ENCODE measurements at places on chromosomes 16 and 17.

DNA sequence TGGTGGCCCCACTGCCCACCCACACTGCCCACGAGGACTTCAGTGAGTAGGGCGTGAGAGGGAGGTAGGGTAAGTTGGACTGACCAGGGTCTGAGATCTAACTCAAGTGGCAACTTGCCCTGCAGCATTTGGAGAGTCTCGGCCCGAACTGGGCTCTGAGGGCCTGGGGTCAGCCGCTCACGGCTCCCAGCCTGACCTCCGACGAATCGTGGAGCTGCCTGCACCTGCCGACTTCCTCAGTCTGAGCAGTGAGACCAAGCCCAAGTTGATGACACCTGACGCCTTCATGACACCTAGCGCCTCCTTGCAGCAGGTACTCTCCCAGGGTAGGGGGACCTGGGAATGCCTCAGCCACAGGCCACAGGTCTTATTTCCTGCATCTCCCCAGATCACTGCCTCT is 5.2 kb upstream of the NRN1L start:
- DNase-seq, result no peak

DNA sequence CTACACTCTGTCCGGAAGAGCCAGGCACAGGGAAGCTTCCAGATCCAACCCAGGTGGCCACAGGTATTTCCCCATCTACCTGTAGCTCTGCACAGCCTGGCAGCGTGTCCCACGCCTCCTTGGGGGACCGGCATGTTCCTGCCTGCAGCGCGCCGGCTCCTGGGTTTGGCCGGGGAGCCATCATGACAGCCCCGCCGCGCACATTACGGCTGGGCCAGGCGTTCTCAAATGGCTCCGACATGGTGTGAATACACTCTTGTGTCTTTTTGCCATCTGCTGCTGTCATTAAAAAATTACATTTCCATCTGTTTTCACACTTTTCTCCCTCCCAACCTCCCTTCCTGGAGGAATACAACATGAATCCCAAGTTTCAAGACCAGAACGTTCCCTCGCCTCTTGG is 8.0 kb upstream of the GINS2 start:
- DNase-seq, result no peak

DNA sequence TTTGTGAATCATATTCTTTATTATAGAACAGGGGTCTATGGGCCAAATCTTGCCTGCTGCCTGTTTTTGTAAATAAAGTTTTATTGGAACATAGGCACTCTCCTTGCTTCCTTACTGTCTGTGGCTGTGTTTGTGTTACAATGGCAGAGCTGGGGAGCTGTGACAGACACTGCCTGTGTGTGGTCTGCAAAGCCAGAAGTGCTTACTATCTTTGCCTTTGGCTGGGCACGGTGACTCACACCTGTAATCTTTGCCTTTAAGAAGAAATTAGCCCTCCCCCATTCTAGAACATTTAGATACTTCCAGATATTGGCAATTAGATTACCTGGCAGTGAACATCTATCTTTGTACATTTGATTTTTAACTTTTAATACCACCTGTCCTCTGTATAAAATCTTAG is 308.3 kb downstream of the FOXL1 start:
- no peak for DNase-seq

- DNase-seq, result no peak
These were observed 139.6 kb downstream of the HS3ST3A1 start for GRCh38 chr17:13462146-13462545.

DNA sequence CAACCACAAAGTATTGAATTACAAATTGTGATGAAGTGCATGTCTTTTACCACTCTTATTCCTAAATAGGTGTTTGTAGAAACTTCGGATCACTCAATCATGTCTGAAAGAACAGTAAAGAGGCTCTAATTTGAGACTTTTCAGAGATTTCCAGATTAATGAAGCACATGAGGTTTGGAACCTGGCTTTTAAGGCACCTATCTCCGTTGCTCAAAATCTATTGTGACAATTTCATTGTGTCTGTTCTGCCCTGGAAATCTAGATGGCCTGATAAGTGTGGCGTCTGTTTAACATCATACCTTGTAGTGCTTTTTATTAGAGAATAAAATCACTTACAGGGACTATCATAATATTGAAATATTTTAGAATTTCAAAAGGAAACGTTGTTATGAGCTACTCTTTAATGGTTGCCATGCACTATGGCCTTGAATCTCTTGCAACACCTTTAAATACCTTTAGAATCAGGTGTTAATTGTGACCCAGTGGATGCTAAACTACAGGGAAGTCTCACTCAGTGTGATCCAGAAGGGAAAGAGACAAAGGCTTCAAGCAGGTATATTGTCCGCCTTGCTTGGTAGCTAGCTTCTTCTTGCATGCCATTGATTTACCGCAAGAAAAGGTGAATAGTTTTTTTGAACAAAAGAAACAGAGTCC is 210.3 kb downstream of the CNTNAP4 start:
- no peak for DNase-seq

DNA sequence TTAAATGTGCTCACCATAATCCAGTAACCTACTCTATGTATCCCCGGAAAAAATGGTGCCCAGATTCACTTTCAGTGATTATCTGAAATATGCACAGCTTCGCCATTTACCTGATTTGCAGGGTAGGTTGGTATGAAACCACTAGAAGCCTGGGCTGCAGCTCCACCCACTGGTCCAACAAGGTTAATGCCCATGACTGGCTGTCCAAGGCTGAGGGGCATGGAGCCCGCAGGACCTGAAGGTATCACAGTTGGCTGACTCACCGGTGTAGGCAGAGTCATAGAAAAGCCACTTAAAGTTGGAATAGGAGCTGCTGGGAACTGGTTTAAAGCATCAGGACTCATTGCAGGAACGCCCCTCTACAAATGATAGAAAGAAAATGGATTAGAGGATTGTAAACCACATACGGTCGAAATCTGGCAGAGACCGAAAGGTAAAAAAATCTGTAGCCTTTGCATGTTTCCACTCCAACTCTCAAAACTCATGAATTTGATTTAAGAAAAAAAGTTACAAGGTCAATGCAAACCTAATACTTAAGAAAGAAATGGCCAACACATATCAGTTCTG is 38.6 kb downstream of the SYNRG start:
- peak; percentile 10 for DNase-seq

GRCh38 chr17:39969375-39969774 is 6.6 kb downstream of the GSDMA start:
- DNase-seq, result no peak

DNA sequence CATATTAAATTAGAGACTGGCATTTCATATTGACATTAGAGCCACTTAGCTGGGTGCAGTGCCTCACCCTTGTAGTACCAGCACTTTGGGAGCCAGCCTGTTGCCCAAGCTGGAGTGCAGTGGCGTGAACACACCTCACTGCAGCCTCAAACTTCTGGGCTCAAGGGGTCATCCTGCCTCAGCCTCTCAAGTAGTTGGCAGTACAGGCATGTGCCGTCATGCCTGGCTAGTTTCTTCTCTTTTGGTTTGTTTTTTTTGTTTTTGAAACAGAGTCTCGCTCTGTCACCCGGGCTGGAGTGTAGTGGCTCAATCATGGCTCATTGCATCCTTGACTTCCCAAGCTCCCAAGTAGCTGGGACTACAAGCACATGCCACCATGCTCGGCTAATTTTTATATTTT is 8.7 kb downstream of the PPM1E start:
- DNase-seq, result no peak

GRCh38 chr16:74608944-74609343 is 2.0 kb upstream of the GLG1 start:
- DNase-seq, result no peak

DNA sequence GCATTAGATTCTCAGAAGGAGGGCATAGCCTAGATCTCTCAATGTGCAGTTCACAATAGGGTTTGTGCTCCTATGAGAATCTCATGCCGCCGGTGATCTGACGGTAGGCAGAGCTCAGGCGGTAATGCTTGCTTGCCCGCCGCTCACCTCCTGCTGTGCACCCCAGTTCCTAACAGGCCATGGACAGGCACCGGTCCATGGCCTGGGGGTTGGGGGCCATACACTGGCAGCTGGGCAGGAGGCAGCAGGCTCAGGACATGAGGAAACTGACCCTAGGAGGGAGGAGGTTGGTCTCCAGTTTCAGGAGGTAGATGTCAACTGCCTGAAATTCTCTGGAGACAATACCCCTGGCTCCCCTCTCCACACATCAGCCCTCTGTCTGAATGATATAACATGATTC is 245.0 kb upstream of the CACNG5 start:
- no peak for DNase-seq

DNA sequence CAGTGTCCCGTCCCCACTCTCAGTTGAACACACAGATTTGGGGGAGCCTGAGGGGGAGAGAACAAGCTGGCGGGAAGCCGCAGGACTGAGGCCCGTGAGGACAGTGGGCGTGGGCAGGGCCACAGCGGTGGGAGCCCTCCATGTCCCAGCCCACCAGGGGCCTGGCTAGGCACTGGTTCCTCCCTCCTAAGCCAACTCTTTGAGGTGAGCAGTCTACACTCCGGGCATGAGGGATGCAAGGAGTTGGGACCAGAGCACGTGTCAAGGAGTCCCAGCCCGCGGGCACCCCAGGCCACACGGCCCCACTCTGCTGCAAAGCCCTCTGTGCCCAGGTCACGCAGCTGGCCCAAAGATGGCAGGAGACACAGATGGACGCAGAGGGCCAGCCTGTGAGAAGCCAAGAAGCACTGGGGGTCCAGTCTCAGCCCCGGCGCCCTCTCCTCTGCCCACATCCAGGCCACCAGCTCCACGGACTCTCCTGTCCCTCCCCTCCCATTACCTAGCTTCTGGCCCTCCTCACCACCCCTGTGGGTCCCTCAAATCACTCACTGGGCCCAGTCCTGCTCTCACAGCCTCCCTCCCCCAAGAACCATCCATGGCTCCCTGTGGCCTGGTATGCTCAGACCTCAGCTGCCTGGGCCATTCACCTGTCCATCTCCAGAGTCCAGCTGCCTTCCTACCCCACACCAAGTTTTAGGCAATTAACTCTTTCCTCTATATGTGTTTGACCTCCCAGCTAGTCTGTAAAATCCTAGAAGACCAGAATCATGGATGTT is 206.5 kb downstream of the RBFOX3 start:
- no peak for DNase-seq

DNA sequence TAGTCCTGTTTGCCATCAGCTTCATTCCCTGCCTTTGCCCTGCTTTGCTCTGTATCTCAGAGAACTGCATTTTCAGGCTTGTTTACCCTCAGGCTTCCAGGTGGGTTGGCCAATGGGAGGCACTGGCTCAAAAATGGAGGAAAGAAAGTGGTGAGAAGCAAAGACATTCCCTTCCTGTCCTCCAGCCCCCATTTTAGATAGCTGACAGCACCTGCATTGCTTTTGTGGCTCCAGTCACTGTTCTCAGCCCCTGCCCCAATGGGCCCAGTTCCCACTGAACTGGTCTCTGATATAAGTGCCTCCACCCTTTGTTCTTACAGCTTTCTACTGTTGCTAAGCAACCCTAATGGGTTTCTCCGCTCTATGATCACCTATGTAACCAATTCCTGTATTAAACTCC is 19.4 kb upstream of the SDK2 start:
- DNase-seq, result peak; percentile 18

GRCh38 chr16:17026600-17027242 is 444.0 kb downstream of the XYLT1 start:
- DNase-seq, result no peak

DNA sequence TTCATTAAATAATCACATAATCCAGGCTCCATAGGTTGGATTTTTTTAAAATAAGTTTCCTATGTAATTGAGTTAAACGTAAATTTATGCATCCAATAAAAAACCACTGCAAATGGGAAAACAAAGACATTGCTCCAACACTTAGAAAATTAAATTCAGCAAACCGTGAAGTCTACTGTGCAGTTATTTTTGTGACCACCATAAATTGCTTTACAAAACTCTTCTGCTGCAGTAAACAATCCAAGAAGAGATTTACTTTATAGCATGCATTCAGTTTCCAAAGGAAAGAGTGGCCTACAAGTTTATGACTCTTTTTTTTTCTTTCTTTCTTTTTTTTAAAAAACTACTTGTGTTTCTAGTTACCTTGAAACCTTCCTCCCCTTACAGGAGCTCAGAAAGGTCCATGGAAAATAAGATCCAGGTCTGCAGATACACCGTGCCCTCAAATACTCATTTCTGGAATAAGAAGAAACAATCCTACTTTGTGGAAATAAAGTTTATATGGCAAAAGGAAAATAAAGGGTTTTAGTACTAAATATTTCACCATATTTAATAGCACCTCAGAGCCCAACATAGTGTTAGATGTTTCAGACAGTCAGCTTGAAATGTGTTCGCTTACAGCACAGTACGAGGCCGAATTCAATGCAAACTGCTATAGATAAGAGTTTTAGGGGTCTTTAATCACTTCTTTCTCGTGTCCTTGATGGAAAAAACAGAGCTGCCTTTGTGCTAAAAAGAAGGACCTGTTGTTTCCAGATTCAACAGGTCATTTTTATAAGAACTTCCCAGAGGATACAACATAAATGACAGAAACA is 3.2 kb downstream of the HS3ST3A1 start:
- no peak for DNase-seq

DNA sequence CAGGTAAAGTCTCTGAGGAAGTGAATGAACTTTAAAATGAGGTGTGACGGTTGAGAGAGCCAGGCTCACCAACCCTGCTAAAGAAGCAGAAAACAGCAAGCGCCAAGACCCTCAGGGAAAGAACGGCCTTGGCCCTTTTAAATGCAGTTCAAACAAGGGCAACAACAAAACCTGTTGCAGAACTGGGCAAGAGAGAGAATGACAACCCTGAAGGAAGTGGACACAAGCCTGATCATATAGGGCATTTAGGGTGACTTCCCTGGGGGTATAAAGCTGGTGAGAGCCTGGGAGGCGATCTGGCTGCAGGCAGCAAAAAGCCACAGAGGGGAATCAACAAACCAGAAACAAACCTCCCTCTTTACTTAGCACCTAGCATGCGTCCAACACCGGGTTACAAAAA is 1.0 kb downstream of the CPPED1 start:
- no peak for DNase-seq

DNA sequence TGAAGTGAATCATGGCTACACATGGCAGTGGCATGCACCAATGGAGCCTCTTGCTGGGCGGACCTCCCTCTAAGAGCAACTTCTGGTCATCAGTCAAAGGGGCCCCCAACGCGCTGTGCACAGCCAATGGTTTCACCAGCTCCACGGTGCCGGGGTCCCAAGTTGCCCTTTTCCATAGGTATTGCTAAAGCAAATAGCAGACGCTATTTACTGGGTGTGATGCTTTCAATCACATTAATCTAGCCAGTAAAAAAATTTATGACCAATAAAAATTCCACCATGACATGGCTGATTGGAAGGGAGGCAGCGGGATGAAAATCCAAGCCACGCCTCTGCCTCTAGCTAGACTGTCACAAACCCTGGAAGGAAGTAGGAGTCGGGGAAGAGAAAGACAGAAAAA is 680.3 kb upstream of the SOX9 start:
- DNase-seq, result no peak

- no peak for DNase-seq
These were observed 54.2 kb upstream of the IL34 start for GRCh38 chr16:70592106-70592571.

- DNase-seq, result no peak
These were observed 1.2 kb downstream of the MIF4GD start for GRCh38 chr17:75269844-75270217.

- DNase-seq, result no peak
These were observed 28.8 kb downstream of the TMEM92 start for GRCh38 chr17:50303051-50303450.
